Activated CD8-positive, alpha-beta memory T cell treated with anti-CD3 and anti-CD28 coated beads, Interleukin-2, amount 10 ng/mL, durations not matched to agents 7 days and 5 days (primary cell): ENCODE measurements at places on chromosomes 1 and 21.

- DNase-seq = no peak
Measured at GRCh38 chr21:27021801-27022200, 54.9 kb upstream of the ADAMTS5 start.

DNA sequence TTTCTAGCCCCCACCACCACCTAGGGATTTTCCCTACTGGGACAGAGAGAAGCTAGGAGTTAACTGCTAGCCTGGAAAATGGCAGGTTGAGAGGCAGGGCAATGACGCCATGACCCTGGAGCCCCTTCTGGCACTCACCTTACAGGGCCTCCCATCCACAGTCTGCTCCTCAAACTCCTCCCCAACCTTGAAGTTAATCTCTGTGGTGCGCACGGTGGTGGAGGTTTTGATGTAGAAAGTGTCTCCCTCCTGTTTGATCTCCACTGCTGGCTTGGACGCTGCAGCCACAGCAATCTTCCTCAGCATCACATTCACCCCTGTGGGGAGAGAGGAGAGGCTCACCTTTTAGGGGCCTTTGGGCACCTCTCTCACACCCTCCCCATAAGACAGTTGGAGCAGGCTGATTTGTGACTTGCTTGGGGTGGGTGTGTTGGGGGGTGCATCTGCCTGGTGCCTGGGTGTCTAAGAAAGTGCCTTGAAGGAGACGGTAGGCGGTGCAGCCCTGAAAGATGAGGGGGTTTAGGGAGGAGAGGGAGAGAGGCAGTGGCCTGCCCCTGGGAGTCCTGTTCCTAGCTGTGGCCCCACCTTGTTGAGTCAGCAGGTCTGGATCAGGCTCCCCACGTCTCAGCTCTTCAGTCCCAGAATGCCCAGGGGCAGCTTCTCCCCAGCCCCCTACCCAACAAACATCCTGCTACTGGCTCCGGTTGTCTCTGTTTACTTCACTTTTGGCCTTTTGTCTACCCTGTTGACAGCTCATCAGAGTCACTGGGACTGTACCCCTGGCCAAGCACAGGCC lies 4.4 kb downstream of the CRABP2 start:
- no peak for DNase-seq

GRCh38 chr1:11145741-11146140 lies 43.4 kb upstream of the ANGPTL7 start:
- no peak for DNase-seq

DNA sequence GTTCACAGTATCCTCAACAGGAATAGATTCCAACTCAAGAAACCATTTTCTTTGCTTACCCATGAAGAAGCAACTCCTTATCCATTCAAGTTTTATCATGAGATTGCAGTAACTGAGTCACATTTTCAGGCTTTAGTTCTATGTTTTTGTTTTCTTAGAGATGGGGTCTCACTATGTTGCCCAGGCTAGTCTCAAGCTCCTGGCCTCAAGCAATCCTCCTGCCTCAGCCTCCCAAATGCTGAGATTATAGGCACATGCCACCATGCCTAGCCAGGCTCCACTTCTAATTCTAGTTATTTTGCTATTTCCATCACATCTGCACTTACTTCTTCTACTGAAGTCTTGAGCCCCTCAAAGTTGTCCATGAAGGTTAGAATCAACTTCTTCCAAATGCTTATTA lies 143.3 kb upstream of the HP1BP3 start:
- no peak for DNase-seq

DNA sequence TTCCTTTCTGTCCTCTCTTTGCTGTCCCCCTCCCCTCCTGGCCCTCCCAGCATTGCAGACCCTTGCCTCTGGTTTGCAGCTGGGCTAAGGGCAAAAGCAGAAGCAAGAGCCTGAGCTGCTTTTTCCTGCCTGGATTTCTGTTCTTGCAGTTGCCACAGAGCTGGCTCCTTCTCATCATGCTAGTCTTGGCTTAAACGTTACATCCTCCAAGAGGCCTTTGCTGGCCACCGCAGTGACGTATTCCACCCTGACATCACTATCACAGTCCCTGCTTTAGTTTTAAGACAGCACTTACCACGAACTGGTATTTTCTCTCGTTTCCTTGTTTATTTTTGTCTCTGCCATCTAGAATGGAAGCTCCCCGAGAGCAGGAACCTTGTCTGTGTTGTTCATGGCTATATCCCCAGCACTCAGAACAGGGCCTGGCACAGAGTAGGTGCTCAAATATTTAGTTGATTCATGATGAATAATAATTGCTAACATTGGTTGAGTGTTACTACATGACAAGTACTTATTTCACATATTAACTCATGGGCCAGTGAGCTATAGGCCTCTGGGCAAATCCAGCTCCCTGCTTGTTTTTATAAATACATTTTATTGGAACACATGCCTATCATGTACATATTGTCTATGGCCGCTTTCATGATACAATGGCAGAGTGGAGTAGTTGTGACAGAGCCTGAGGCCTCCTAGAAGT lies 13.2 kb upstream of the CSF1 start:
- no peak for DNase-seq

DNA sequence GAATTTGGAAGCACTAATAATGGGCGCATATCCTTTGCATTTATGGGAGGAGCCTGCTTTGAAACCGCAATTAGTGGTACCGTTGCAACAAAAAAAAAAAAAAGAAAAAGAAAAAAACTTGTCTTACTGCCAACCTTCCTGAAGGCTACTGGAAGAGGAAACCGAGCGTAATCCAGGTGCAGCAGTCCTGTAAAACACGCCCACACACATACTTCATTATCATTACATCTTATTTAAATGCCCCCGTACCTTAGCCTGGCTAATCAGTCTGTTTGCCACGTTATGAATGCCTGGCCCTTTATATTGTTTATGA lies 686 bp upstream of the ZNF281 start:
- no peak for DNase-seq

GRCh38 chr1:194535369-194535768 lies 1349.0 kb upstream of the B3GALT2 start:
- no peak for DNase-seq

DNA sequence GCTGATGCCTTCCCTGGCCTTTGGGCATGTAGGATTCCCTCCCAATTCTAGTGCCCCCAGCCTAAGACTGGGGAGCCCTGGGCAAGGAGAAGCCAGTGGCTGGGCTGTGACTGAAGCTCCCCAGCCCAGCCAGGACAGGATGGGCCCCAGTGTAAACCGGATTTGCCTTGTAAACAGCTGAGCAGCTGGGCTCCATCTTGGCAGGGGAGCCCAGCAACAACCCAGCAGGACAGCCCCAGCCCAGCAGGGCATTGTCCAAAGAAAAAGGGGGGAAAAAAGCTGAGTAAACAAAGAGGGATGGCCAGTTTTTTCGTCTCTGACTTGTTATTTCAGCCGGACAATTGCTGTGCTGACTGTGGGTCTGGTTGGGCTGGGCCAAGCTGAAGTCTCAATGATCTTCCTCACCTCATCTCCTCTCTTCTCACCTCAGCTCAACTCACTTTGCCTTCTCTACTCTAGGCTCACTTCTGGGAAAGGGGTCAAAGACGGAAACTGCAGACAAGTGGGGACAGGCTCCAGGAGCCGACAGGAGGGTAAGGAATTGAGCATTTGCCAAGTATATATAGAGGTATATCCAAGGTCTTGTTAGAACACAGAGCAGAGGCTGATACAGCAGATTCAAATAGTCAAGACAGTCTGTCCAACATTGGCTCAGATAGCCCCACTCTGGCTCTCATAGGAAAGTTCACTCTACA lies 97.7 kb downstream of the TMEM53 start:
- DNase-seq = no peak

DNA sequence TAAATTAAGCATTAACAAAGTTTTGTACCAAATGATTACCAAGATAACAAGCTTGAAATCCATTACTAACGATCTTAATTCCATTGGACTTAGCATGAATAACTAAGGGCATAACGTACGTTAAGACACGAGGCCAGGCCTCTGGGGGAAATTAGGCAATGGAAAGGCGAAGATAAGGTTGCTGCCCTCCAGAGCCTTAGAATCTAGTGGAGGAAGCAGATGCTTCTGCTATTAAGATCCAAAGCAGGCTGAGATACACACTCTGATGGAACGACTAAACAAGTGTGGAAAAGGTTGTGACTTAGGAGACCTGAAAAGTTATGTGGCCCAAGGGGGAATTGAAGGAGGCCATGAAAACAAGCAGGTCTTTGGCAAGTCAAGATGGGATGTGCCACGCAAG lies 6.0 kb downstream of the AKNAD1 start:
- no peak for DNase-seq

GRCh38 chr1:56838759-56839158 lies 15.8 kb upstream of the C8A start:
- DNase-seq = no peak

- no peak for DNase-seq
Measured at GRCh38 chr21:45927851-45928850, 53.4 kb upstream of the COL6A1 start.

GRCh38 chr1:69739251-69739605 lies 171.5 kb downstream of the LRRC7 start:
- DNase-seq = no peak

DNA sequence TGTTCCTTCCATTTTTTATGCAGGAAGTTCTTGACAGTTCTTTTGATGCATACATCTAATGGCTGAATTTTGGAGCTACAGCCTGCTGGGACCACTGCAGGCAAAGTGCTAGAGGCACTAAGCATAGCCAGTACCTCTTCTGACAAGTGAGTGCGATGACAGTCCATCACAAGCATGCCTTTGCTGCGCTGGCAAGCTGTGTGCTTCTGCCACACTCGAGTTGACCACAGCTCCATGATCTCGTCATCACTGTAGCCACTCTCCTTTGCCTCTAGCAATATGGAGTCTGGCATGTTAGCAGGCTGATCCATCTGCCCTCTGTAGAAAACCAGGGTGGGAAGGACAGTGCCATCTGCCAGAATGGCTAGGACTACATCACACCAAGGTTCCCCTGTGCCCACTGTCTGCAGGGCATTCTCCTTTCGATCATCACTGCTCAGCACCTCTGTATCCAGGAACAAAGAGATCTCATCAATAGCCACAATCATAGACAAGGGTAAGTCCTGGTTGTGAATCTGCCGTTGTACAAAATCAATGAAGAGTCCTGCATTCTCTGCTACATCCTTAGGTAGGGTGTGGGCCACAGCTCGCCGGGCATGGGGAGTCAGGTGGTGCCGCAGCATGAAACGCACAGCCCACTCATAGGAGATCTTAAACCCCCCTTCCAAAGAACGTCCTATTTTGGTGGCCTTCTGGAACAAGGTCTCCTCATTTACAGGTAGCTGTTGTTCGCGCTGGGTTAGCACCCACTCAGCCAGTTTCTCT lies 6.0 kb downstream of the PSMB4 start:
- no peak for DNase-seq

- DNase-seq = no peak
Measured at GRCh38 chr1:19557609-19558051, 72.3 kb upstream of the CAPZB start.

- no peak for DNase-seq
Measured at GRCh38 chr1:81392526-81393226, 408.1 kb upstream of the ADGRL2 start.

- no peak for DNase-seq
Measured at GRCh38 chr1:205147191-205147835, 25.5 kb upstream of the RBBP5 start.

DNA sequence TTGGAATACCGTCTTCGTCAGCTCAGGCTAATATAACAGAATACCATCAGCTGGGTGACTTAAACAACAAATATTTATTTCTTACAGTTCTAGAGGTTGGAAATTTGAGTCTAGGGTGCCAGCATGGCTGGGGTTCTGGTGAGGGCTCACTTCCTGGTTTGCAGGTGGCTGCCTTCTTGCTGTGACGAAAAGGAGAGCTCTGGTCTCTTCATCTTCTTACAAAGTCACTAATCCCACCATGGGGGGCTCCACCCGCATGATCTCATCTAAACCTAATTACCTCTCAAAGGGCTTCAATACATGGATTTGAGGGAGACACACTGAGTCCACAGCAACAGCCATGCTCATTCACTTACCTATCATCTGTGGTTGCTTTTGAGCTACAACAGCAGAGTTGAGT lies 78.3 kb downstream of the PSMG1 start:
- DNase-seq = no peak

DNA sequence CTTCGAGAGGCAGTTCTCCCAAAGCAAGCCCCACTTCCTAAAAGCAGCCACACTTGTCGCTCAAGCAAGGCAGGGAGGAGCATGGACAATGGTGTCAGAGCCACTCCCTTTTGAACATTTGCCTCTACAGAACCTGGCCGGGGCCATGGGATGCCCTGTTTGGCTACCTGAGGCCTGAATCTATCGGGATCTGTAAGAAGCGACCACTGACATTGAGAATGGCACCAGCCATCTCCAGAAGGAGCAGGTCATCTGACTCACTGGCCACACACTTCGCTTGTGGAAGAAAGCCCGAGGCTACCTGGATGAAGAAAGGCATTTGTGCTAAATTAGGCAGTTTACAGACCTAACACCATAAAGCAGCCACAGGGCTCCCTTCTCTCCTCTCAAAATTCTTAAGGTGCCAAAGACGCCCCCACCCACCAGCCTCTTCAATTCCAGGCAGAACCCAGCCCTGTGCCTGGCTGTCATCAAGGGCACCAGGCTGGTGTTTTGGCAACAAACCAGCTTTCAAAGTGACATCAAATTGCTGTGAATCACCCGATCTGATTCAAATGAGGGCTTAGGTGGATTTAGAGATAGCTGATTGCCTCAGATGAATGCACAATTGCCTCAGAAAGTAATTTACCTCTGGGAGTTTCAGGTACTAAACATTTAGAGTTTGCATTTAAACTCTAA lies 104.8 kb downstream of the ETS2 start:
- DNase-seq = no peak

DNA sequence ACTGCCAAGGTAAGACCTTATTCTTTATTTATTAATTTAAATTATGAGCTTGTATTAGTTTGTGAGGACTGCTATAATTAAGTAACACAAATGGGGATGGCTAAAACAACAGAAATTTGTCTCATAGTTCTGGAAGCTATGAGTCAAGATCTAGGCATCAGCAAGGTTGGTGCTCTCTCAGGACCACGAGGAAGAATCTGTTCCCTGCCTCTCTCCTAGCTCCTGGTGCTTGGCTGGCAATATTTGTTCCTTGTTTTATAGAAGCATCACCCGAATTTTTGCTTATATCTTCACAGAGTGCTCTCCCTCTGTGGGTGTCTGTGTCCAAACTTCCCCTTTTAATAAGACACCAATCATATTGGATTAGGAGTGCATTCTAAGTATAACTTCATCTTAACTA lies 41.4 kb upstream of the CCDC190 start:
- DNase-seq = no peak

DNA sequence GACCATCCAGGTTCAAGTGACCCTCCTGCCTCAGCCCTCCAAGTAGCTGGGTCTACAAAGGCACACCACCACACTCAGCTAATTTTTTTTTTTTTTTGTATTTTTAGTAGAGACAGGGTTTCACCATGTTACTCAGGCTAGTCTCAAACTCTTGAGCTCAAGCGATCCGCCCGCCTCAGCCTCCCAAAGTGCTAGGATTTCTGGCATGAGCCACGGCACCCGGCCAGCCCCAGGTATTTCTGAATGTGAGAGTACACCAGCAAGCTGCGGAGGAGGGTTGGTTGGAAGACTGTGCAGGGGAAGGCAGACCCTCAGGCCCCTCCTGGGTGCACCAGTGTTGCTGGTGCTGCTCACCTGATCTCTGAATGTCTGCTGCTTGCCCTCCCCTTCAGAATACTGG lies 33.1 kb upstream of the SIM2 start:
- no peak for DNase-seq
